ENCODE measurements at places on chromosomes 3 and 15.

- no peak for DNase-seq
Measured at GRCh38 chr15:38883987-38884386, 319.4 kb upstream of the RASGRP1 start.

GRCh38 chr3:41234823-41235721 is 35.8 kb downstream of the CTNNB1 start:
- no peak for DNase-seq

DNA sequence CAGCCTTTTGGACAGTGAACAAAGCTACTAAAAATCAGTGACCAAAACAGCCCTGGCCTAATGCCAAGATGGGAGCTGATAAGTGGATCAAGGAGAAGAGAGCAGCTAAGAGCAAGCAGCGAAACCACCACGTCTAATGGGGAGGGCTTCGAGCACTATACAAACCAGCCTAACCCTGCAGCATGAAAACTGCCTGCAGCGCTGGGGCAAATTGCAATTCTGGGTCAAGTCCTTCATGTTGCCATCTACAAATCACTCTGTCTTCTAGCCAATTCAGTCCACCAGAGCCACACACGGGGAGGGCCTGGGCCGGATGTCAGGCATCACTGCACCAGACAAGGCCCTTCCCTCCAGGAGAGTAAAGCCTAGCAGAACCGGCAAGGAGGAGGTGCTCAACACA is 30.5 kb upstream of the SPATA12 start:
- DNase-seq: no peak

DNA sequence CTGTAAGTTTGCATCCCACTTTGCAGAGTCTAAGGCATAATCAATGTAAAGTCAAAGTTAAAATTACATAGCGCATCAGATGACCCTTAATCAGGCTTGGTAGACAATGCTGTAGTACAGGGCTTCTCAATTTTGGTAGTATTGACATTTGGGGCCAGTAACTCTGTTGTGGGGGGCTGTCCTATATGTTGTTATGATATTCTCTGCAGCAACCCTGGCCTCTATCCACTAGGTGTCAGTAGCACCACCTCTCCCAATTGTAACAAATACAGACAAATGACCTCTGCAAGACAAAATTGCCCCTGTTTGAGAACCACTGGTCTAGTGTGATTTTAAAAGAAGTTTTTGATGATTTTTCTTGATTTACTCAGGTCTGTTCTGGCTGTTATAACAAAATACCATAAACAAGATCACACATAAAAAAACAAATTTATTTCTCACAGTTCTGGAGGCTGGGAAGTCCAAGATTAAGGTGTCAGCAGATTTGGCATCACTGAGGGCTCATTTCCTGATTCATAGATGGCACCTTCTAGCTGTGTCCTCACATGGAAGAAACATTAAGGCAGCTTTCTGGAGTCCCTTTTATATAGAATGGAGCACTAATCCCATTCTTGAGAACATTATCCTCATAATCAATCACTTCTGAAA is 37.6 kb upstream of the SLC9A9 start:
- peak; percentile 3 for DNase-seq

DNA sequence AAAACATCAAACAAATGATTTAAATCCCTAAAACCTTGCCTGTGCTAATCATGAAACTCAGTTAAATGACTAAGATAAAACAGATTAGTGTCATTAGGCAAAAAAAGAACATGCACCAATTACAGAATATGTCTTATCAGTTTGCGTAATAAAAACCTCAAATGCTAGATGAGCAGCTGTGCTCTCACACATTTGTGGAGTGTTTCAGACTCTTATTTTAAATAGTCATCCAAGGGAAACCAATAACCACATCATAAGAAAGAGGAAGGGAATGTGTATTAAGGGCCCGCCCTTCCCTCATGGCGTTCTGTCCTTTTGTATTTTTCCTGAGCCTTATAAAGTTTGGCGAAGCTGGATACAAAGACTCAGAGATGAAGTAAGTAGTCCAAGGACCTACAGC is 6.6 kb downstream of the SAMMSON start:
- no peak for DNase-seq

DNA sequence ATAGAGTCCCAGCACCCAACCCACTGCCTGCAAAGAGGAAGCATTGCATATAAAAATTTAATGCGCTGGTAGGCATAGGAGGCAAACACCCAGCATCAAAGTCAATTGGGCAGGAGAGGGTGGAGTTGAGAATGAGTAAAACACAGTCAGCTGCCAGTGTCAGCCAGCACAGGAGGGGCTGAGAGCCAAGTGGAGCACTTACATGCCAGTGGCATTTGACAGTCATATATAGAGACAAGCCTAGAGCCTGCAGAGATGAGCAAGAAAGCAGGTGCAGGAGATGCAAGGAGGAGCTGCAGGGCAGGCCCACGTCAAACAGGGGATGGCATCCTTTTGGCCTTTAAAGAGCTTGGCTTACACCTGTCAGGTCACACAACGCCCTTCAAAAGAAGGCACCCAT is 27.6 kb upstream of the ZFAND6 start:
- DNase-seq: no peak

- DNase-seq: no peak
Measured at GRCh38 chr3:76370749-76371520, 585.6 kb upstream of the ZNF717 start.

GRCh38 chr15:90519688-90520087 is 10.0 kb upstream of the CRTC3 start:
- no peak for DNase-seq

GRCh38 chr15:67548236-67548852 is 5.8 kb downstream of the MAP2K5 start:
- no peak for DNase-seq

DNA sequence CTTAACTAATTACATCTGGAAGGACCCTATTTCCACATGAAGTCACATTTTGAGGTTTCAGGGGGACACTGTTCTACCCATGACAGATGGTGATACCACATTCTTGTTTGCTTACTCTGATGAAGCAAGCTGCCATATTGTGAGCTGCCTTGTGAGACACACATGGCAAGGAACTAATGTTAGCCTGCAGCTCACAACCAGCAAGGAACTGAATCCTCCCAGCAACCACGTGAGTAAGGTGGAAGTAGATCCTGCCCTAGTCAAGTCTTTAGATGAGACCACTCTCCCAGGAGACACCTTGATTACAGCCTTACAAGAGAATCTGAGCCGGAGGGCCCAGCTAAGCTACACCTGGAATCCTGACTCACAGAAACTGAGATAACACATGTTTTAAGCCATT is 160.1 kb downstream of the PDE8A start:
- DNase-seq: no peak

- no peak for DNase-seq
Measured at GRCh38 chr3:173221010-173221409, 80.0 kb upstream of the SPATA16 start.

DNA sequence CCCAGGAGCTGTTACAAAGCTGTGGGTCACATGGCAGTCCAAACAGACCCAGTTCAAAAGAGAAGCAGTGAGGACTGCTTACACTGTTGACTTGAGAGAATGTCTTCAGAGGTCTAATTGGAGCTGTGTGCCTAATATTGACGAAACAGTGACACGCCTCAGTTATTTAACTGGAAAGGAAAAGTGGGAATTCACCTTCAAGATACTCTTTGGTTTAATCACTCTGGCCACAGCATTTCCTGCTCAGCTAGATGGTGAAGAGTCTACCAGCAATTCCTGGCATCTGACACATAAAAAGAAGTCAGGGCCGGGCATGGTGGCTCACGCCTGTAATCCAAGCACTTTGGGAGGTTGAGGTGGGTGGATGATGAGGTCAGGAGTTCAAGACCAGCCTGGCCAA is 326.4 kb downstream of the SV2B start:
- DNase-seq: peak; percentile 5

GRCh38 chr15:78302579-78303312 is 3.3 kb upstream of the SKIC8 start:
- no peak for DNase-seq

DNA sequence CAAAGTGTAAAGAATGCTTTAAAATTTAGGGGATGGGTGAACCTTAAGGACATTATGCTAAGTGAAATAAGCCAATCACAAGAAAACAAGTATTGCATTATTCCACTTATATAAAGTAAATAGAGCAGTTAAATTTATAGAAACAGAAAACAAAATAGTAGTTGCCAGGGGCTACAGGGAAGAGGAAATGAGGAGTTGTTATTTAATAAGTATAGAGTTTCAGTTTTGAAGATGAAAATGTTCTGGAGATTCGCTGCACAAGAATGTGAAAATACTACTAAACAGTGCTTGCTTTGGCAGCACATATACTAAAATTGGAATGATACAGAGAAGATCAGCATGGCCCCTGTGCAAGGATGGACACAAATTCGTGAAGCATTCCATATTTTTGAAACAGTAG is 32.0 kb downstream of the DNAH12 start:
- no peak for DNase-seq

DNA sequence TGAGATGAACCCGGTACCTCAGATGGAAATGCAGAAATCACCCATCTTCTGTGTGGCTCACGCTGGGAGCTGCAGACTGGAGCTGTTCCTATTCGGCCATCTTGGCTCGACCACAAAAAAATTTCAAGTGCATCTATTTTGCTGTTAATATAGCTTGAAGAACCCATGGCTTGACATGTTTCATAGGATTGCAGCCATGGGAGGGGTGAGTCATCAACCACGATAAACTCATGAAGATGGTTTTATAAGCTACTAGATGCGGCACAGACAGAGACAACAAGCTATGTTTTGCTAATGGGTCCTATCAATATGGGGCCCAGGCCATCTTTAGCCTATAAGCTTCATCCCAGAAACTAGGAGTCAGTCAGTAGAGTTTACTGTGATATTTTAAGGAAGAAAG is 100.4 kb upstream of the PHLDB2 start:
- DNase-seq: no peak

- DNase-seq: peak; percentile 68
Measured at GRCh38 chr15:69758810-69759790, 306.5 kb downstream of the RPLP1 start.

GRCh38 chr3:108127301-108127988 is 36.6 kb upstream of the CD47 start:
- peak; percentile 30 for DNase-seq

GRCh38 chr3:29067007-29067406 is 213.9 kb upstream of the RBMS3 start:
- DNase-seq: no peak

DNA sequence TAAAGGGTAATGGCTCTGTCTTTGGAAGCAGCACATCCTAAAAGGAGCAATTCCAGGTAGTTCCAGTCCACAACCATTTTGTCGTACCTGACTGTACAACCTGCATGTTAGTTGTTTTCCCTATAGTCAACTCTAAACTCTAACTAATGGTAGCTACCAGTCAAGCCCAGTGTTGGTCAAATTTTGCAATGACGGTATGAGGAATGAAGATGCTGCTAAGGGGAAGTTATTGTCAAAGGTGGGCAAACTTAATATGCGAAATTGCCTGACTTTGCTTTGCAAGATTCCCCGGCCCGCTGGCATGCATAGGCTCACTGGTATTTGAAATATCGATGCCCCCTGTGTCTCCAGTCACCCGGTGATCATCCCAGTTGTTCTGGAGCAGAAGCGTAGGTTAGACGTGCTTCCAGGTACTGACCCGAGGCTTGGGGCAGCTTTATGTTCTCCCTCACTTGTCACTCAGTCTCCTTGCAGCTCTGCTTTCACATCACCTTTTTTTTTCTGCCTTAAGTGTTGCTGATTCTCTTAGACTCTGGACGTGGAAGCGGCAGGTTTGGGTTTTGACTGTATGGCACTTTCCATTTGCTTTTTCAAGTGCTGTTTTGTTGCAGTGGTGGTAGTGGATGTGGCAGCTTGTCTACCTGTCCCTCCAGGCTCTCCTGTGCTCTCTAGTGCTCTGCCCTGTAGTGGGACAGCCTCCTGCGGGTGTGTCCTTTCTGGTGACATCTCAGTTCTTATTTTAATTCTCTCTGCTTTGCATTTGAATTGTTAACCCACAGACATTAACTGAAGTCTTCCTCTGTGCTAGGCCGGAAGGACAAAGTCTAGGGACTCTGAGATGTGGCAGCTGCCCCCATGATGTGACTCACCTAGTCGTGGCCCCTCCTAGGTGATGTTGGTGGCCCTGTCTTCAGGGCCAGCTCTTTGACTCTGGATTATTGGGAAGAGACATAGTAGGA is 95.8 kb upstream of the UMPS start:
- DNase-seq: no peak

GRCh38 chr3:4984511-4984864 is 5.3 kb downstream of the BHLHE40 start:
- DNase-seq: no peak

DNA sequence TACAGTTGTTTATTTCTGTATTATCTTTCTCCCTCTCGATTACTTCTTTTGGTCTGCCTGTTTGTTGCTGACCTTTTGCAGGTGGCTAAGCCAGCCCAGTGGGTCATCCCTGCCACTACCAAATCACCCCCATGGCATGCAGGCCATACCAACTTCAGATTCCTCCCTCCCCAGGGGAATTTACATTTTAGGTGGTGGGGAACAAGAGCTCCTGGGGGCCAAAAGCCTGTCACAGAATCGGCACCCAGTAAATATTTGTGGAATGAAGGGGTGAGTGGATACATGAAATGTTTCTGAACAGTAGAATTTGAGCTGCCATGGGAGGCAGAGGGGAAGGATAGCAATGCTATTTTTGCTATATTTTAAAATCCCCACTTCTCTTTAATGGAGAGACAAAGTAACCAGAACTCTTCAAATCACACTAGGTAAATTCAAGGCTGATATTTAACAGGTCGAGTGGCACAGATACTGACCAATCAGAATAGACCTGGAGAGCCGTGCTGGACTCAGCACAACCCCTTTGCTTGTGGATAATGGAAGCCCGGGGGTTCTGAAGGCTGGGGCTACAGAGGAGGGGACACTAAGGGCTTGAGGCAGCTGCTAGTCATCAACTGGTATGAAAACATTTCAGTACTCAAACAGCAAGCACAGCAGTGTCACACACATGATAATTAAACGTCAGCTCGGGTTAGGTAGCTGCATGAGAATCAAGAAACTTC is 54.3 kb upstream of the SMAD3 start:
- no peak for DNase-seq

GRCh38 chr3:12993517-12994356 is 79.5 kb downstream of the IQSEC1 start:
- no peak for DNase-seq

DNA sequence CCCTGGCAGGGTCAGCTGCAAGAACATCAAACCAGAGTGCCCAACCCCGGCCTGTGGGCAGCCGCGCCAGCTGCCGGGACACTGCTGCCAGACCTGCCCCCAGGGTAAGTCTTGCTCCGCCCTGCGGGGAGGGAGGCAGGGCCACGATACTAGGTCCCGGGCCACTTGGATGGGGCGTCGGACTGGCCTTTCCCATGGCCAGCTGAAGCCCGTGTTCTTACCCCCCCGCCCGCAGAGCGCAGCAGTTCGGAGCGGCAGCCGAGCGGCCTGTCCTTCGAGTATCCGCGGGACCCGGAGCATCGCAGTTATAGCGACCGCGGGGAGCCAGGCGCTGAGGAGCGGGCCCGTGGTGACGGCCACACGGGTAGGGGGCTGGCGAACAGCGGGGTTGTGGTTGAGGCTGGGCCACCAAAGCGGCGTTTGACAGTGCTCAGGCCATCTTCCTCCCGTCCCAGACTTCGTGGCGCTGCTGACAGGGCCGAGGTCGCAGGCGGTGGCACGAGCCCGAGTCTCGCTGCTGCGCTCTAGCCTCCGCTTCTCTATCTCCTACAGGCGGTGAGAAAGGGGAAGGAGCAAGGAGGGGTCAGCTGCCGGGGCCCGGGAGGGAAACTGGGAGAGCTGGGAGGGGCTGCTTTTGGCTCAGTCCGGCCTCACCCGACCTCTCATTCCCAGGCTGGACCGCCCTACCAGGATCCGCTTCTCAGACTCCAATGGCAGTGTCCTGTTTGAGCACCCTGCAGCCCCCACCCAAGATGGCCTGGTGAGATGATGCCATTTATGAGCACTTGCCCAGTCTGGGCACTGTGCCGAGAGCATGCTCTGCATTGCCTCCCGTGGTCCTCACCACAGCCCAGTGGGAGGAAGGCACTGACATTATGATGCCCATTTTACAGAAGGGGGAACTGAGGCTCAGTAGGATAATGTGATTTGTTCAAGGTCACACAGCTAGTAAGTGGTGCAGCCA is 1.7 kb downstream of the CHRD start:
- no peak for DNase-seq

Measured in stimulated activated CD4-positive, alpha-beta T cell treated with anti-CD3 and anti-CD28 coated beads, Interleukin-2, amount 100 ng/mL, for 48 hours (primary cell).